Heart right ventricle (tissue), 16 donors: ENCODE measurements at places on chromosomes 16 and 17. TPM values are rescaled to one million over a fixed set of nuclear protein-coding genes. Genes with fewer than 3 reads are reported as not detected.

GRCh38 chr17:43787728-43788127 is 7.5 kb downstream of the CFAP97D1 start:
- DNase-seq, result no peak
- H3K4me3 ChIP-seq, result no peak overlapping the region
- H3K27me3 ChIP-seq, result no peaks in the 10 kb centered on the region
- H3K4me1 ChIP-seq, result no peaks in the 10 kb centered on the region
- H3K27ac ChIP-seq, result no peak overlapping the region

The MSRB1 gene
- 36.4 TPM for total RNA-seq

- DNase-seq, result peak; percentile 89
- H3K27me3 ChIP-seq, result no peaks in the 10 kb centered on the region
- H3K27ac ChIP-seq, result peak within 1 kb of the TSS; percentile 92
- peak within 1 kb of the TSS; percentile 95 for H3K4me3 ChIP-seq
- no peaks in the 10 kb centered on the region for H3K36me3 ChIP-seq
- peaks cover 69% of the 10 kb centered on the region for H3K4me1 ChIP-seq
Measured at GRCh38 chr17:29589524-29590410, at the start of gene GIT1. Gene GIT1 (minus strand): TSS chr17:29589648. CDS start chr17:29589378, 270 bp downstream.

DNA sequence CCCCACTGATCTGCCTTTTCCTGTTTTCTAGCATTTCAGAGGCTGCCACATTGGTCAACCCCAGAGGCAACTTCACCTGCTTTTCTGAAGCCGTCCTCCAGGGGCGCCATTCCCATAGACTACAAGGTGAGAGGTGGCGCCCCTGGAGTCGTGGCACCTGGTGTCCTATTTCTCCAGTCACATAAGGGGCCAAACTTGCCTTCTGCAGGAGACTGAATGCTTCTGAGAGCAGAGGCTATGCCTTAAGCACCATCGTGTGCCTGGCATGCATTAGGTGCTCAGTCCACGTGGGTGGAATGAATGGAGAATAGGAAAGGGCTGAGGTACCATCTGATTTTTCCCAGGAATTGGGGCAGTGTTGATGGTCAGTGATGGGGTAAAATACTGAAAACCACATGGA is 164.8 kb downstream of the HAPSTR1 start:
- no peak for DNase-seq
- H3K27me3 ChIP-seq, result no peaks in the 10 kb centered on the region
- H3K4me3 ChIP-seq, result no peak overlapping the region
- H3K27ac ChIP-seq, result no peak overlapping the region

- H3K27ac ChIP-seq, result no peak overlapping the region
- H3K4me1 ChIP-seq, result peaks cover 40% of the 10 kb centered on the region
- H3K27me3 ChIP-seq, result peaks cover 73% of the 10 kb centered on the region
Measured at GRCh38 chr17:76138234-76138895, 2.7 kb downstream of the FOXJ1 start.

The BIRC5 gene
- total RNA-seq, result not detected
